ENCODE measurements at places on chromosomes 1 and 21.

DNA sequence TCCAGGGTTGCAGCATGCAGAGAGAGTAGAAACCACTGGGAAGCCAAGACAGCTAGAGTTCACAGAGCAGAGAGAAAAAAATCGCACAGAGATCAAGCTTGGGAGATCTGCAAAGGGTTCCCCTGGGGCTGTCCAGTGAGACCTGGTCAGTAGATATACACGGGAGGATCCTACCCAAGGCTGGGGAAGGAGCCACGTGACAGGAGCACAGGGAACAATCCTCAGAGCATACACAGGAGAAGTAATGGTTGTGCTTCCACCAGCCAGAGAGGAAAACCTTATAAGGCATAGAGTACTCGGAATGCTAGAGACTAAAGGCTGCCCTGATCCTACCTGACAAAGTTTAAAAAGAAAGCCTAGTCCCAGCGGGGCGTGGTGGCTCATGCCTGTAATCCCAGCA lies 53.9 kb downstream of the GABPA start:
- no peak for DNase-seq

DNA sequence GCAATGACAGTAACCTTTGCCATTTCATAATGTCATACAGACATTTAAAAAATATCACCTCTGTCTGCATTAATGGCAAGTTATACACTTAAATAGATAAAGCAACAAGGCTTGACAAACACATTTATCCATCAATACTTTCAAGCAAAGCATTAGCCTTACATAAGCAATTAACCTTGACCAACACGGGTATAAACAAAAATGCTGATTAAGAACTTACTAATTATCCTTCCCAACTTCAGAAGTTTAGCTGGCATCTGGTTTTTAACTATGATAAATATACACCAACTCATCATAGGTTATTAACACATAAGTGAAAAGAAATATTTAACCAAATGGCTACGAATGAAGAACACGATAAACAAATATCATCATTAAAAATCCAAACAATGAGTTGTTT lies 188.5 kb downstream of the SMYD3 start:
- no peak for DNase-seq

DNA sequence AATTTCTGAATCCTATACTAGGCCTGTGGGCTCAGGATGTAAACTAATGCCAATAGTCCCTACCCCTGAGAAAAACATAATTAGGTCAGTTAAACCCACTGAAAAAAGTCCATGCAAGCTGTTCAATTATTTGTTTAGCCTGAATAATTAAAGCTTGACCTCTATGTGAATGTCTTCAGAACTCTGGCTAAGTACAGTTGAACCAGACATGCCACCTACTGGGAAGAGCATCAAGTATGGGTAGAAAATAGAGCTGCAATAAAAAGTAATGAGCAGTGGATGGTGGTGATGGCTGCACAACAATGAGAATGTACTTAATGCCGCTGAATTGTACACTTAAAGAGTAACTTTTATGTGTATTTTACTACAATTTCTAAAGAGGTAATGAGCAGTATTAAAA lies 23.6 kb upstream of the SLC19A2 start:
- no peak for DNase-seq

- DNase-seq = no peak
Measured at GRCh38 chr1:221310180-221310579, 430.9 kb downstream of the HLX start.

GRCh38 chr1:47513393-47513792 lies 75.5 kb downstream of the FOXD2 start:
- DNase-seq = no peak

Data from stimulated activated CD8-positive, alpha-beta memory T cell treated with anti-CD3 and anti-CD28 coated beads, Interleukin-7, amount 100 ng/mL, for 4 hours (primary cell).